ENCODE measurements at places on chromosomes 7 and 10.

DNA sequence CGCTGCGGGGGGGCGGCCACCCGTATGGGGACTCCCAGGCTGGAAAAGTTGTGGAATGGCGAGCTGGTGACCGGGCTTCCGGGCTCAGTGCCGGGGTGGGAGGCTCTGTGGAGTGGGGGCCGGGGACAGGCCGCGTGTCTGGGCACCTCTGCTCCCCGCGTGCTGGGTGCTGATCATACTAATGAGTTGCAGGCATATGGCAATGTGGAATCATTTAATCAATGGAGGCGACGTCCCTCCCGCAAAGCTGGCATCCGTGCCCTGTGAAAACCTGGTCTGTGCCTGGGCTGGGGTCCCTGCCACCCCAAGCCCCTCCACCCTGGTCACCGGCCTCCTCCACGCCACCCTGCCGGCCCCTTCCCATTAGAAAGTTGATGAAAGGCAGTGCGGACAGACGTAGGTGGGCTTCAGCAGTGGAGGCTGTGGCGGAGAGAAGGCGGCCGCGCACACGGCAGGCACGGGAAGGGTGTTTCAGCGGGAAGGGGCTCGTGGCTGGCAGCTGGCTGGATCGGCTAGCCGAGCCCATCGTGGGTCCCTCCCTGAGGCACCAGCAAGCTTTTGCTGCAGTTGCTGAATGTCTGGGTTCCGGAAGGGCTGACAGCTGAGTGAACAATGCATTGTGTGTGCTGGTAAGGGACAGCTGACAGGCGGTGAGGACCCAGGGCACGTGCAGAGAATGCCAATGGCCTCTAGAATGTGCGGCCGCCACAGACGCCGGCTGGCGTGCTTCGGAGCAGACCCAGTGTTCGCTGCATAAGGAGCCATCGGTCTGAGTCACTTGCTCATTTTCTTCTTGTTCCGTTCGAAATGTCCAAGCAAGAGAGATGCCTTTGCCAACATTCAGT is 1.5 kb downstream of the ADGRA1 start:
- DNase-seq, result no peak

GRCh38 chr7:15508258-15508657 is 53.6 kb downstream of the AGMO start:
- DNase-seq, result no peak

DNA sequence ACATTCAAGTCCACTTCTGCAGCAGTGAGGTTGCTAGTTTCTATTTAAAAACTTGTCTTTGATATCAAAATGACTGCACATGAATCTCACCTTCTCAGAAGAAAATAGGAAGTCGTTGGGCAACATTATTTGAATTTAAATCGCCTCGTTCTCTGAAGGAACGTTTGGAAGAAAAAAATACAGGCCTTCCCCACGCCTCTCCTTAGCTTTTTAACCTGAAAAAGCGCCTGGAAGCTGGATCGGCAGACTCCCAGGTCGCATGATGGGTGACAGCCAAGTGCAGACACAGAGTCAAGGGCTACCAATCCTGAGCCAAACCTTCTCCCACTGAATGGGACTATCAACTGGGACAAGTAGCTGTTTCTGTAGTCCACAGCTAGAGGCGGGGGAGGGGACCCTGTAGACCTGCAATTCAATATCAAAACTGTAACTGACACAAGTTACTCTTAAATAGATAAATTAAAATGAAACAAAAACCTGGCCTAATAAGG is 2.2 kb downstream of the FAM53B start:
- no peak for DNase-seq

DNA sequence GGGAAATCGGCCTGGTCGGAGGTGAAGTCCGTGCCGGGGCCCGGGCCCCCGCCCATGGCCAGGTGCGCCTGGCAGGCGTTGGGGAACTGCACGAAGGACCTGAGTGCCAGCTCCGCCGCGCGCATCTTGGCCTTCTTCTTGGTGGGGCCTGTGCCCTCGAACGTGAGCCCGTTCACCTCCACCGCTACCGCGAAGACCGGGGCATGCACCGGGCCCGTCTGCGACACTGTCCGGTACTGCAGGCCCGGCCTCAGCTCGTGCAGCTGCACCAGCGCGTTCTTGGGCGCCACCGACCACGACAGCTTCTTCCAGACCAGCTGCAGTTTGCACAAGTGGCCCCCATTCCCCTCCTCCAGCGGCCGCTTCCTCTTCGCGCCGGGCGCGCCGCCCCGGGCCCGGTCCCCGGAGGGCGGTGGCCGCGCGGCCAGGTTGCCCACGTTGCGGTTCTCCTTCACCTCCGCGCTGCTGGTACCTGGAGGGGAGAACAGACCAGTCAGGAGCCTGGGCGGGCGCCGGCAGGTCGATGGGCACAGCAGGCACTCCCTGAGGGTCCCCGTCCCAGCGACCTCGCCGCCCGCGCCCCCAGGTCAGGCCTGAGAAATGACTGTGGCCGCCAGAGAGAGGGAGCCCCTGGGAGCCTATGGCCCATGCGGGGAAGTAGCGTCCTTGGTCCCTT is 307.4 kb downstream of the WDR37 start:
- DNase-seq, result no peak
